ENCODE measurements at places on chromosomes 3 and 15.

GRCh38 chr15:40892447-40893012, 1.7 kb upstream of the VPS18 start:
- no peak for DNase-seq

GRCh38 chr3:56135941-56136340, 332.3 kb downstream of the ERC2 start:
- DNase-seq, result no peak

GRCh38 chr15:29046281-29046810, 160.6 kb downstream of the APBA2 start:
- DNase-seq, result no peak

- no peak for DNase-seq
Observed at GRCh38 chr15:50854601-50855490, 53.6 kb upstream of the AP4E1 start.

DNA sequence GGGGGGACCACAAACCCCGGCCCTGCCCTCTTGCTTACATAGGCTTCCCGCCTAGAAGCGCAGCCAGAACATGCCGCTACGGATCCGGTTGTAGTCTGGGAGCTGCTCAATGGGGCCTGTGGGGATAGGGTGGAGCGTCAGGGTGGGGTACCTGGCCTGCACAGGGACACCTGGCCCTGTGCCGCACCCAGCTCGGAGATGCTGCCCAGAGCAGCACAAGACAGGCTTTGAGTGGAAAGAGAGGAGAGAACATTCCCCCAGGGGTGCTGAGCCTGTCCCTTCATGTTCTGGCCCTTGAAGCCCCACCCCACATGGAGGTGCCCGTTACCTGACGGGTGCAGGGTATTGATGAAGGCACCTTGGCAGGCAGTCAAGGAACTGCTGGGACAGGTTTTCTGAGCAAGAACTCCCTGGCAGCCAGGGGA, 4.0 kb upstream of the COL7A1 start:
- no peak for DNase-seq

- DNase-seq, result no peak
Observed at GRCh38 chr3:133371181-133371580, 28.7 kb upstream of the BFSP2 start.
